ENCODE measurements at places on chromosomes 12 and 14.

GRCh38 chr12:13241833-13242488, 45.4 kb downstream of the EMP1 start:
- DNase-seq: no peak

- DNase-seq: no peak
Measured at GRCh38 chr12:94074980-94075629, 73.3 kb upstream of the PLXNC1 start.

DNA sequence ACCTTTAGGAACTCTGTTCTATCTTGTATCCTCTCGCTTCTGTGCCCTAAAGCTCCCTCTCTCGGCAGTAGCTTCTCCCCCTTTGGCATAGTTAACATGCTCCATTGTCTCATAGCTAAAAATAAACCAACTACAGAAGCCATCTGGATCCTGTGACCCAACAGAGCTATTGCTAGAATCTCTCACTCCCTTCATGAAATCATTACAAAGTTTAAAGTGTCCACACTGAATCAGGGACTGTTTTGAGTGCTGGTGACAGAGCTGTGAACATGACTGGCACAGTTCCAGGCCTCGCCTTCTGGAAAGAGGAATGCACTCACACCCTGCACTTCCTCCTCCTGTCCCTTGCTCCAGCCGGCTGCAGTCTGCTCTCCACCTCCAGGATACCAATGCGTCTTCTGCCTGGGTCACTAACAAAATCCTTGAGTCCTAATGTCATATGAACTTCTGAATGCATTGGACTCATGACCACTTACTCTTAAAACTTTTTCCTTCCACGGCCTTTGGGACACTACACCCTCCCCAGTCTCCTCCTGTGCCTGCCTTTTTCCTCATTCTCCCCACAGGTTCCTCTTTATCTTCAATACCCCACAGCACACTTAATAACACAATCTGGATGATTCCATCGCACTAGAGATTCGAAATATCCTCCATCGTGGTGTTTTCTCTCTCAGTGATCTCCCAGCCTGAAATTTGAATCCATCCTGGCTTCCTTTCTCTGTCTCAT, 13.2 kb downstream of the PLBD1 start:
- no peak for DNase-seq

DNA sequence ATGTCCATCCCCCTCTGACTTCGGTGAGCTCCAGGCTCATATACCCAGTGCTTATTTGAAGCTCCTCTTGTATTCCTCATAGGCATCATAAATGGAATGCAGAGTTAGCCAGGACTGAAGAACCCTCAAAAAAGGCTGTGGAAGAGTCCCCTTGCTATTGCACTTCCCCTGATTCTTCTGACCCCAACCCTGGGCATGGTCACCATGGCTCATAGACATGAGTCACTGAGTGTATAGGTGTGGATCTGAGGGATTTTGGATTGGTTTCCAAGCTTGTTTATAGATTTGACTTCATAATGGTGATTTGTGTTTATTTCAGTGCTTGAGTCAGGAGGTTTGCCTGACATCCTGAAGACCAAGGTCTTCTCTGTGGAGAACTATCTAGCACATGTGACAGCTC, 98.4 kb upstream of the SLC38A2 start:
- no peak for DNase-seq

All from keratinocyte (primary cell).